Activated T-cell treated with anti-CD3 and anti-CD28 coated beads for 24 hours (primary cell): ENCODE measurements at places on chromosomes 5 and 9.

- no peak for DNase-seq
These were observed 95.7 kb downstream of the ENTREP1 start for GRCh38 chr9:69420611-69421270.

- DNase-seq, result no peak
These were observed 97.5 kb upstream of the FREM1 start for GRCh38 chr9:15007698-15008097.

- DNase-seq, result no peak
These were observed 265.4 kb downstream of the EDIL3 start for GRCh38 chr5:84119252-84119651.

DNA sequence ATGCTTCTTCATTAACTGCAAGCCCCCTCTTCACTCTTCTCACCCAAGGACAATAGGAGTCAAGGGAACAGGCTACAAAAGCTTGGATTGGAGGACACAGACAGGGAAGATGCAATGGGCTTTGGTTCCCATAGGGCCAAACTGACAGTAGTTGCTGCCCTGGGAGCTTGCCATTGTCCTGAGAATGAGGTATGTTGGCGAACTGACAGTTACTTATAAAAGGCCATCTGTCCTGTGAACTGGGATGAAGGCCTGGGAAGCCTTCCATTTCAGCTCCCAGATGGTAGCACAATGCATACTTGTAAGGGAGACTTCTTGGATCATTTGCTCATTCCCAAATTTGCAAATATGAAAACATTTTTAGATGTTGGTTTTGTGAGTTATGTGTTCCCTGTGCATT, 88.9 kb downstream of the SNCAIP start:
- no peak for DNase-seq

DNA sequence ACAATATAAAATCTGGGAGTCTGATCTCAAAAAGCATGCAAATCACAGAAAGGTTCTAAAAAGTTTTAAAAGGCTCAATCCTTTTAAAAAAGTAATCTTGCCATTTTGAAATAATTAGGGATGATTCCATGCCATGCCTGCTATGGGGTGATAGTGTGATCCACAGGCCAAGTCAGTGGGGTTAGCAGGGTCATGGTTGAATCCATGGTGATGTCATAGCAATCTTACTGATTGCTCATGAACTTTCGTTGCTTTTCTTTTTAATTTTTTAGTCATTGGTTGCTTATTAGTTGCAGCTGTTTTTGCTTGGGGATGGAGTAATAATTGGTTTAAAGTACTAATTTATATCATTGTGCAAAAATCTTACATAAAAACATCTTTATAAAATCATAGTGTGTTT, 485.0 kb downstream of the ENC1 start:
- DNase-seq, result no peak

DNA sequence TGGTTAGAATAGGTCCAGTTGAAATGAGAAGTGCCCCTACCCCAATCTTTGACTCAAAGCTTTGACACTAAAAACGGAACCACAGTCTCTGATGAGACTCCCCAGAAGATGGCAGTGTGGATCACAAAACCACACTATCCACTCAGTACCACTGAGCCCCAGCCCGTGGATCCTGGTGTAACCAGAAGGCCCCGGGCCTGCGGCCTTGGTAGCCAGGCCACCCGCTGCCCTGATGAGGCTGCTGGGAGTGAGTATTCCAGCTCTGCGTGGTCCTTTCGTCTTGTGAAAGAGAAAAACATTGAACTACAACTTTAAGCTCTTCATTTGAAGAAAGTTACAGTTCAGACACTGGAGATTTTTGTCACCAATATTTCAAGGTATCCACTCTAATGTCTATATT, 42.2 kb upstream of the FBP1 start:
- peak; percentile 55 for DNase-seq

DNA sequence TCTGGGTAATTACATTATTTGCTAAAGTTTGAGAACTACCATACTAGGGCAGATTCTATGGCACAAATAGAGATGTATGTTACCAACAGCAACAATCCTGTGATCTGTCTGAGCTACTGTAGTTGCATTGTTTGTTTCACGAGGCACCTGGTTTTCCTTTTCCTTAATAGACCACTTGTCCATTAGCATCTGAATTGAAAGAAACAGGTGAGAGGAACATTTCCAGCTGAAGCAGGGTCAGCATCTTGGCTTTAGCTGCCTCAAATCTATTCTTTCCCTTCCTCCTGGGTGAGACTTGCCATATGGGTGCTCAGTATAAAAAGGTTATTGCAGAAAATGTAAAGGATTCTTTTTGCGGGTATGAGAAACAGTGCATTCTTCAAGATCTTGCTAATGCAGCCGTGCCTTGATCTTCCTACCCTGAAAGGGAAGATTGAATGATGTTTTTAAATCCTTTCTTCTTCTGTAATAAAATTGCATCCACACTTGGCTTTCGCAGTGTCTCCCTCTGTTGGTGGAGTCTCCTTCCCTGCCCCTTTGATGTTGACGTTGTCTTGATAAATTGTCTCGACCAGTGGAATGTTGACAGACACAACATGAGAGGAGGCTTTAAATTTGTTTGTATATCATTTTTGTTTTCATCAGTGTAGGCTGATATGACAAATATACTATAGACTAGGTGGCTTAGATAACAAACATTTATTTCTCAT, 118.0 kb upstream of the BRINP1 start:
- no peak for DNase-seq

DNA sequence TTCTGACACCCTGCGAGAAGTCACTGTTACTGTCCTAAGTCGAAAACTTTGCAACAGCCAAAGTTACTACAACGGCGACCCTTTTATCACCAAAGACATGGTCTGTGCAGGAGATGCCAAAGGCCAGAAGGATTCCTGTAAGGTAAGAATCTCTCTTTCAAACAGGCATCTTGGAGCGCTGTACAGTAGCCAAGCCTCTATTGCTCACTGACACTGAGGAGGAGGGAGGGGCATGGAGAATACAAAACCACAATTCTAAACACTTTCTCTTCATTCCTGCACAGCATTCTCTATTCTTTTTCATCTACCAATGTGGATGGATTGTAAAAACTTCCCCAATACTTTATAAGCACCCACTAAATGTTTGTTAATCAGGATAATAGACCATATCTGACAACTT, 7.4 kb downstream of the GZMK start:
- no peak for DNase-seq

GRCh38 chr5:142015781-142016533, 3.1 kb upstream of the GNPDA1 start:
- peak; percentile 50 for DNase-seq

DNA sequence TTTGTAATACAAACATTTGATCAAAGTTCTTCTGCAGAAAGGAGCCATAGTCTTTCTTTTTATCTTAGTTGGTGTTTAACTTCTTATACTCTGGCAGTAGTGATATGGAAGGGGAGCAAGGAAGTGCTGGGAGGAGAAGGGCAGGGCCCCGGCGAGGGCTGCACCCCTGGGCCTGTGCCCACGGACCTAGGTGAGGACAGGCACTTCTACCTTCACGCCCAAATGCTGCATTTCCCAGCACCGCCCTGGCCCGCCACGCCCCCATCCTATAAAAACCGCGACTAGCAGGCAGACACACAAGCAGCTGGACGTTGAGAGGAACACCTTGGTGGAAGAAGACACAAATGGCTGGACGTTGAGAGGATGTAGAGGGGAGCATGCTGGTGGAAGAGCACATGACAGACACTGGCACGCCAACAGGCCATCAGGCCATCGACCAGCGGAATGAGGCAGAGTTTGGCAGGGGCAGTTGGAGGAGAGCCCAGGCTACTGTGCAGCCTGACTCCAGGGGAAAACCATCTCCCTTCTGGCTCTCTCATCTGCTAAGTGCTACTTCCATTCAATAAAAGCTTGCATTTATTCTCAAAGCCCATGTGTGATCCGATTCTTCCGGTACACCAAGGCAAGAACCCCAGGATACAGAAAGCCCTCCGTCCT, 81.5 kb upstream of the C9orf72 start:
- no peak for DNase-seq

DNA sequence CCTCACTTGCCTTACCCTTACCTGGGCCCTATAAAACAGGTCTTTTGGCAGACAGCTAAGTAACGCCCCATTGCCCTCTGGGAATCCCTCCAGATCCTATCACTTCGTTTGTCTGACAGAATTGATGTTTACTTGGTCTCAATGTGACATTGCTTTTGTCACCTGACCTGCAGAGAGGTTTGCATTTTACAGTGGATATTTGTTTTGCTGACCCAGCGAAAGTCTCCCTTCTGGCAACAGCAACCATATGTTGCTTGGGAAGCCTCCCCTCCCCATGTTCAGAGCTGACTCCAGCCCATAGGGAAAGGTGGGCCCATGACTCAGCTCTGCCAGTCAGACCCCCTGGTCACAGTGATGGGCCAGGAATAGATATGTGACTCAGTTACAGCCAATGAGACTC, 54.0 kb upstream of the LARP1 start:
- no peak for DNase-seq

DNA sequence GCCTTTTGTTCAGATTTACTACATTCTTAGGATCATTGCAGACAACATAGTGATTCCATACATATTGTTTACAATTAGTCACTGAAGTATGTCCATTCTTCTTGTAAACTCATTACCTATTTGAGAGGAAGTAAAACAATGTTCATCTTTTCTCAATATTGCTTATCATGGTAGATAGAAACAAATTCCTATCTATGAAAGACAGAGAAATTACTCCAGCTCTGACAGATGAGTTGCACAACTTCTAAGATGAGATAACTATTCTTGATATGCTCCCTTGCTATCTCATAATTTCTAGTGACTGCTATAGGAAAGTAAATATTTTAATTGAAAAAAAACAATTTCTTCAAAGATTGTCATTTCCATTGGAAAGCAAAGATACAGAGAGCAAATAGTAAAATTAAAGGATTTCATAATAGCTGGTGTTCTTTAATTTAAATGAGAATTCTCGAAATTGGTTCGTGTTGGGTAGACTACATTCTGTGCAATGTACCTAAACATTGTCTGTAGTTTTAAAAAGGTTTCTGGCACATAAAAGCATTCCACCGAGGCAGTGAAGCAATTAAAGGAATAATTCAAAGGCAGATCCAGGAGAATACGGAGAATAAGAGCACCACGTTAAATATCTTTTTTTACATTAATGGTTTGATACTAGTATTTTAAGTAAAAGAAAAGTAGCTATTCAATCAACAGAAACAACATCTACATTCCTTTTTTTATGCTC, 1029.1 kb upstream of the ACO1 start:
- DNase-seq, result no peak

DNA sequence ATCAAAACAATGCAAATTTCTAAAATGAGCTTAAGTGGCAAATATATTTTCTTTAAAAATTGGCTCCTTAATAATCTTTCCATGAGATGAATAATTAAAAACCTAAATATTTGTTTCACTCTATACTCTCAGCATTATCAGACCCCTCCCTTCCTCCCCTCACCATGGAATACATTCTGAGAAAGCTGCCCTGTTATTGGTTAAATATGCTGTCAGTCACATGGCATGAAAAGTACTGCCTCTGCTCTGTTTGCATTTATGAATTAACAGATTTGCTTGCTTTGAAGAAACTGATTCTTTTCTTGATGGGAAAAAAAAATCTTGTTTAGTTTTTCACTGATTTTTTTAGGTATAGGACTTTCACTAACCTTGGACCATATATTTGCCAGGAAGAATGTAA, 17.0 kb upstream of the RPS23 start:
- no peak for DNase-seq

DNA sequence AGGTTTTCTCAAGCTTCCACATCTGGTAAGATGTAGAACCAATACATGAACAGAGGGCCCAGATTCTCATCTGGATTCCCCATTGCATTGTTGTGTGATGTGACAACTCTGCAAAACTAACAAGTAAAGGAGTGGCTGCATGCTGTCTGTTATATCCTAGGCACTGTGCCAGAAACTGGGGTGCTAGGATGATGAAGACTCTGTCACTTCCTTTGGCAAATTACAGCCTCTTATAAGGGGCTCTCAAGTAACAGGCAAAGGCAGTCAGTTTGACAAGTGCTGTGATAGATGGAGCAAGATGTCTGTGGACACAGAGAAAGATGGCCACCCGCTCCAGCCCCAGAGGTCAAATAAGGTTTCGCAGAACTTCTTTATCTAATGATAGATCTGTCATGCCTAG, 115.7 kb downstream of the PAPPA start:
- no peak for DNase-seq

- no peak for DNase-seq
These were observed 26.9 kb upstream of the SYK start for GRCh38 chr9:90774682-90775081.

DNA sequence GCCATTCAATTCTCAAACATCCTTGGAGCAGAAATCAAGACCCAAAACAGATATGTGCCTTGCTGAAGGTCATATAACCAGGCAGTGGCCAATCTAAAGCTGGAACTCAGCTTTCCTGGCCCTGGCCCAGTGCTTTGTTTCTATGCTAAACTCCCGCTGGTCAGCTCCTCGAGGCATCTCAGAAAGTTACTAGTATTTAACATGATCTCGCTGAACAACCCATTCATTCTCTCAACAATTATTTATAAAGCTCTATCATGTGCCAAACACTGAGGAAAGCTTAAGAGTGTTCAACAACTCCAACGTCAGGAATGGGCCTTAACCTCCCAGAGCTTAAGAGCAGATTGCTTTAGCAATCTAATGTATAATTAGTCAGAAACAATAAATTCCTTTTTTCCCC, 54.0 kb downstream of the FOXD1 start:
- no peak for DNase-seq

GRCh38 chr5:1099926-1100663, 11.8 kb downstream of the SLC12A7 start:
- DNase-seq, result no peak

DNA sequence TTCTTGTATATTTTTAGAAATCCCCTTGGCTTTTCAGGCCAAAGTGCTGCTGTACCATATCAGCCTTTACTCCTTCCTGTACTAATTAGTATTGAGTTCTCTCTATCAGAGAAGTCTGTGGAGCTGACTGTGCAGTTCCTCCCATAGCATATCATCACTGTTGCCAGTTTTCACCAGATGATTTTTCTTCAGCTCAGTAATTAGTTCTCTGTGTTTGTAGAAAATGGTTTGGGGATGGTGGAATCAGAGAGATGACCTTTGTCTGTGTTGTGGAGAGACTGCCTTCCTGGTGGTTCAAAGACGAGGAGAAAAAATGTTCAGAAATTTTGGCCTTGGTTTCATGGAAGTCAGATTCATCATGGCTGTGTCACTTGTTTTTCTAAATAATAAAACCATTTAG, 227.5 kb upstream of the ACTBL2 start:
- DNase-seq, result no peak

DNA sequence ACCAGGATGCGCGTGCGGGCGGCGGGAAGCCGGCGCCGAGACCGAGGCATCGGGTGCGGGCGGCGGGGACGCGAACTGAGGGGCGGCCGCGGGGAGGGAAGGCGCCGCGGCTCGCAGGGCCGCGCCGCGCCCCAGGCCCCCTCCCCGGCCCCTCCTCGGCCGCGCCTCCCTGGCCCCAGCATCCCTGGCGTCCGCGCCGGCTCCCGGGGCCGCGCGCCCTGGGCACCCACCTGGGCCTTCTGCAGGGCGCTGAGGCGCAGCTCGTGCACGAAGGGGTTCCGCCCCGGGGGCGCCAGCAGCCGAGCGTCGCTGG, 324 bp downstream of the LPCAT1 start:
- no peak for DNase-seq

DNA sequence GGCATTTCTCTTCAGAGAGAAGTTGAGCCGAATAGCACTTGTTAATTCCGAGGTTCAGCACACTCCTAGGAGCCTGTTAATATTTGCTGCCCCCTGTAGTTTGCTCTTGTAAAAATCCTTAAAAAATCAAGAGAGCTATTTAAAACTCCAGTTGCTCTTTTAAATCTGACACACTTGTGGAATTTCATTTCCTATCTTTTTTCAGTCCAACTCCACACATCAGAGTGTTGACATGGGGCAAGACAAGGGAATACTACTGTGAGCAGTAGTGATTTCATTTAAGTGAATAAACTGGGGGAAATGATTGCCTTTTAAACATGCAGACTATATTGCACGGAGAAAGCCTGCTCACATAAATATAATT, 1096.3 kb upstream of the DMAC1 start:
- no peak for DNase-seq
